ENCODE measurements at places on chromosomes 4 and X.
A peak's percentile ranks its signal among the peaks of the same experiment; 100 is the strongest.

DNA sequence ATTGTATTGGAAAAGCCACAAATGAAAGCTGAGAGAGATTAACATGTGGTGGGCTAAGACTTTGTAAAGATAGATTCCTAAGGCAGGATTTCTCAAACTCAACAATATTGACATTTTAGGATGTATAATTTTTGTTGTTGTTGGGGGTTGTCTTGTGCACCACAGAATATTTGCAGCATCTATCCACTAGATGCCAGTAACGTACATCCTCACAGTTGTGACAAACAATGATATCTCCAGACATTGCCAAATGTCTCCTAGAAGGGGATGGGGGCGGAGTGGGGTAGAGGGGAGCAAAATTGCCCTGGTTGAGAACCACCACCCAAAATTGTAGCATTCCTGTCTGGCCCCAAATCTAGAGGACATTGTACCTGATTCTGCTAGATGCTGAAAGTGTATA lies 14.7 kb upstream of the CBR4 start:
- H3K36me3 ChIP-seq: no peaks in the 10 kb centered on the region
- no peak overlapping the region for H3K4me3 ChIP-seq
- no peaks in the 10 kb centered on the region for H3K27me3 ChIP-seq

DNA sequence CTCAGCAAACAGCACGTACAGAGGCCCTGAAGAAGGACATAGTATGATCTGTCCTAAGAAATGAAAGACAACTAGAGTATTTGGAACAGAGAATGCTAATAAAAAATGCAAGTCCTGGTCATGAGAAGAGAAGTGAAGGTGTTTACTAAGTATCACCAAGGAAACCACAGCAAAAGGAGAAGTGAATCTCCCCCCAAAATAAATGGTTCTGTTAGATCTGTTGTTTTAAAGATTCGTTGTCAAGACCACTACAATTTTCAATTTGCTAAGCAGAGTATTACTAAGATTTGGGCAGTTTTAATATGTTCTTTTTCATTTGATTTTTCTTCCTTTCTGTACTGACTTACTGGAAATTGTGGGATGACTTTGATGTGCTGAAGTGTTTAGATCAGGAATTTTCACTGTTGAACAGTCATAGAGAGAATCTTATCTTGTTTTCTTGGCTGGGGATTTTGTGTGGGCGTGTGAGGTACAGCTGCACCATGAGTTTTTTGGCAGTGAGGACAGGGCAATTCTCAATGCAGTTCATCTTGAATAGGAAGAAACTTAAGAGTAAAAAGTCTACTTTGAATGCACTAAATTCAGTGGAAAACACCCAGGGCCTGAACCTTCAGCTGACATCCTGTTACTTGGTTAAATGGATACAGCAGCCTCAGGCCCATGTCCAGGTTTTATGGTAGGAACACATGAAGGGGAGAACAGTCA lies 132.2 kb downstream of the STIM2 start:
- peak; percentile 94 for DNase-seq
- H3K36me3 ChIP-seq: no peaks in the 10 kb centered on the region
- H3K27ac ChIP-seq: peak overlapping the region; percentile 56
- no peaks in the 10 kb centered on the region for H3K27me3 ChIP-seq
- peaks cover 14% of the 10 kb centered on the region for H3K4me1 ChIP-seq
- no peak overlapping the region for H3K4me3 ChIP-seq

DNA sequence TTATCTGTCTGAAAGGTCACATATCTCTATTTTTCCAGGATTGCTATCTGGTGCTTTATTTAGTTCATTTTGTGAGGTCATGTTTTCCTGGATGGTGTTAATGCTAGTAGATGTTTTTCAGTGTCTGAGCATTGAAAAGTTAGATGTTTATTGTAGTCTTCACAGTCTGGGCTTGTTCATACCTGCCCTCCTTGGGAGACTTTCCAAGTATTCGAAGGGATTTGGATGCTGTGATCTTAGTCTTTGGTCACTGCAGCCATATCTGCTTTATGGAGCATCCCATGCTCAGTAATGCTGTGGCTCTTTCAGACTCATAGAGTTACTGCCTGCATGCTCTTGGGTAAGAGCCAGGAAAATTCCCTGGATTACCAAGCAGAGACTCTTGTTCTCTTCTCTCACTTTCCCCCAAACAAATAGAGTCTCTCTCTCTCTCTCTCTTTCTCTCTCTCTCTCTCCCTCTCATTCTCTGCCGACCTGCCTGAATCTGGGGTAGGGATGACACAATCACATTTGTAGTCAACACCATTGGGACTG lies 130.0 kb downstream of the AR start:
- no peak for DNase-seq
- no peaks in the 10 kb centered on the region for H3K4me1 ChIP-seq
- H3K4me3 ChIP-seq: no peak overlapping the region
- no peaks in the 10 kb centered on the region for H3K27me3 ChIP-seq

DNA sequence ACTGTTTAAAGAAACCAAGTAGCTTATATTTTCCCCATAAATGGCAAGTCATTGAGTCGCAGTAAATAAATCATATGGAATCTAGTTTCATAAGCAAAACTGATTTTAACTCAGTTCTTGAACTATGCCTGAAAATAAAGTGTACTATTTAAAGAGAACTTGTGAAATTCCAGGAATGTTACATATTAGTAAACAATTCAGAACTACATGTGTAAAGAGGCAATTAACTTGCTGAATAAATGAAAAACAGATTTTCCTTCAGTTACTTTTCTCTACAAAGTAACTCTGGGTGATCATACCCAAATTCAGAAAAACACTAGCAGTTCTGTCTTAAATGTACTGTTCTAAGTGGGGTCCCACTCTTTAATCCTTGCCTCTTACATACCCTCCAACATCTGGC lies 236.1 kb upstream of the EDNRA start:
- no peak for DNase-seq
- H3K27ac ChIP-seq: no peak overlapping the region
- no peak overlapping the region for H3K4me3 ChIP-seq
- no peaks in the 10 kb centered on the region for H3K4me1 ChIP-seq
- no peaks in the 10 kb centered on the region for H3K27me3 ChIP-seq

- H3K4me1 ChIP-seq: peaks cover 3% of the 10 kb centered on the region
- H3K4me3 ChIP-seq: no peak overlapping the region
- DNase-seq: no peak
- no peak overlapping the region for H3K27ac ChIP-seq
- no peaks in the 10 kb centered on the region for H3K27me3 ChIP-seq
Measured at GRCh38 chrX:49877397-49878101, 1.7 kb upstream of the USP27X start.

GRCh38 chrX:45845142-45845541 lies 644.5 kb upstream of the DIPK2B start:
- no peaks in the 10 kb centered on the region for H3K27me3 ChIP-seq
- peaks cover 12% of the 10 kb centered on the region for H3K36me3 ChIP-seq
- H3K4me1 ChIP-seq: peaks cover 15% of the 10 kb centered on the region

DNA sequence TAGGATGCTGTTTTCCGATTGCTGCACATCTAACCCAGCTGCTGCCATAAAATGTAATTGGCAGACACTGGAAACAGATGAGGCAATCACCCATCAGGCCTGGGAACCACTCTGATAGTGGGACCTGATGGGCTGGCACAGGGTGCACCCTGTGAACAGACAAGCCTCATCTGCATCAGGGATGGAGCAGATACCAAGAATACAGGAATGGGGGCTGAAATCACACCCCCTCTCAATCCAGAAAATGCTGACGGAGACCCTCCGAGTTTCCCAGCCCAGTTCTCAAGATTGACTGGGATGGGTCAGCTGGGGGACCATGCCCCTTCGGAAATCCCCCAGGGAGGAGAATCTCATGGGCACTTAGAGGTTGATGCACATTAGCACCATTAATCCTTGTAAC lies 28.8 kb upstream of the PPP2R2C start:
- no peaks in the 10 kb centered on the region for H3K4me1 ChIP-seq
- no peaks in the 10 kb centered on the region for H3K27me3 ChIP-seq
- H3K27ac ChIP-seq: no peak overlapping the region
- no peak overlapping the region for H3K4me3 ChIP-seq

- no peak overlapping the region for H3K4me3 ChIP-seq
- no peak overlapping the region for H3K27ac ChIP-seq
- peaks cover 13% of the 10 kb centered on the region for H3K4me1 ChIP-seq
- DNase-seq: peak; percentile 50
Measured at GRCh38 chrX:68930542-68931317, 101.9 kb downstream of the EFNB1 start.

DNA sequence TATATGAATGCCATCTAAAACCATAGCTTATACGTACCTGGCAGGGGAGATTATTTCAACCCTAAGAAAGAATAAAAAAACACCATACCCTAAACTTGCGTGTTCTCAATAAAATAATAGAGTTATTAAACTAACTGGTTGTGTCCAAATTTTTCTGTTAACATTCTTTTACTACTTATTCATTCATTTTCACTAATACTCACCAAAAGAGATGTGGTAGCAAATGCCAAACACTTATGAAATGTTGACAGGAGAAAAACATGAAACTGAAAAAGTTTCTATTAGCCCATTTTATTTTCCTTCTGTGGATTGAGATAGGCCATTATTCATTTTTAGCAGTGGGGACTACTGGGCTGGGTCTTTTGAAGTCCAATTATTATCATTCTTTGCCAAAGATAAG lies 102.0 kb downstream of the TSPAN5 start:
- H3K36me3 ChIP-seq: peaks cover 2% of the 10 kb centered on the region
- H3K27me3 ChIP-seq: no peaks in the 10 kb centered on the region

- peaks cover 10% of the 10 kb centered on the region for H3K4me1 ChIP-seq
- H3K4me3 ChIP-seq: no peak overlapping the region
Measured at GRCh38 chr4:83112678-83113428, 1.7 kb downstream of the PLAC8 start.

GRCh38 chr4:140427919-140428471 lies 547 bp upstream of the CLGN start:
- H3K27me3 ChIP-seq: no peaks in the 10 kb centered on the region
- DNase-seq: no peak
- no peaks in the 10 kb centered on the region for H3K36me3 ChIP-seq
- H3K4me1 ChIP-seq: peaks cover 6% of the 10 kb centered on the region
- H3K27ac ChIP-seq: no peak overlapping the region

GRCh38 chrX:750812-751211 lies 120.2 kb downstream of the SHOX start:
- no peaks in the 10 kb centered on the region for H3K27me3 ChIP-seq
- no peak overlapping the region for H3K4me3 ChIP-seq
- no peaks in the 10 kb centered on the region for H3K4me1 ChIP-seq
- H3K27ac ChIP-seq: no peak overlapping the region
- no peak for DNase-seq

- H3K4me3 ChIP-seq: no peak overlapping the region
- H3K27ac ChIP-seq: no peak overlapping the region
- DNase-seq: no peak
- H3K27me3 ChIP-seq: no peaks in the 10 kb centered on the region
Measured at GRCh38 chr4:26877406-26877805, 16.8 kb downstream of the STIM2 start.

- no peak overlapping the region for H3K27ac ChIP-seq
- no peaks in the 10 kb centered on the region for H3K36me3 ChIP-seq
- DNase-seq: no peak
- no peak overlapping the region for H3K4me3 ChIP-seq
- H3K27me3 ChIP-seq: no peaks in the 10 kb centered on the region
Measured at GRCh38 chrX:147550217-147550616, 361.5 kb upstream of the FMR1 start.

GRCh38 chr4:2241003-2241402 lies 918 bp downstream of the HAUS3 start:
- peaks cover 19% of the 10 kb centered on the region for H3K4me1 ChIP-seq
- peaks cover 3% of the 10 kb centered on the region for H3K36me3 ChIP-seq
- peak overlapping the region; percentile 56 for H3K27ac ChIP-seq
- DNase-seq: no peak
- no peaks in the 10 kb centered on the region for H3K27me3 ChIP-seq

GRCh38 chrX:101682723-101683122 lies 23.1 kb upstream of the ARMCX2 start:
- H3K27me3 ChIP-seq: no peaks in the 10 kb centered on the region
- peaks cover 13% of the 10 kb centered on the region for H3K4me1 ChIP-seq
- peak overlapping the region; percentile 50 for H3K27ac ChIP-seq
- H3K4me3 ChIP-seq: no peak overlapping the region

DNA sequence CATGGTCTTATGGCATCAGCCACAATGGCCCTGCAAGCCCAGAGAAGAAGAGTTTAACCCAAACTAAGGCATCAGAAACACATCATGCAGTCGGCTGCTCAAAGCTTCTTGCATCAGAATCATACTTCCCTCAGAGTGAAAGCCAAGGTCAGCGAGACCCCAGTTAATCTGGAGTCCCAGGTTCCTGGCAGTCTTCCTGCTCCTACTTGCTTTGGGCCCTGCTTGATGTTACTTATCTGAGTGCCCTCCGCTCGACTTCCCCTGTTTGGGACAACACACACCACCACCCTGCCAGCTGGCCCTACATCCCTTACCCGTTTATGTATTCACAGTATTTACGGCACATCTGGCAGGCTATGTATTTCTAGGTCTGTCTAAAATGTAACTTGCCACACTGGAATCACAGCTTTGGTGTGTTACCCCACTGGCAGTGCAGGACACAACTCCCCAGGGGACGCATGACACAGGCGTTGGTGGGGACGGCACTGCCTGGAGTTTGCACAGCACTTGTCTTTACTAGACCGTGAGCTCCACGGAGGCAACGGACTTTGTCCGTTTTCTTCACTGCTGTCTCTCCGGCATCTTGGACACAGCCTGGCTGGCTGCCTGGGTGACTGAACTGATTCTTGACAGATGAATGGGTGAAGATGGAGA lies 22.8 kb downstream of the CRMP1 start:
- no peak overlapping the region for H3K4me3 ChIP-seq
- no peak for DNase-seq
- no peak overlapping the region for H3K27ac ChIP-seq
- H3K4me1 ChIP-seq: peaks cover 13% of the 10 kb centered on the region

DNA sequence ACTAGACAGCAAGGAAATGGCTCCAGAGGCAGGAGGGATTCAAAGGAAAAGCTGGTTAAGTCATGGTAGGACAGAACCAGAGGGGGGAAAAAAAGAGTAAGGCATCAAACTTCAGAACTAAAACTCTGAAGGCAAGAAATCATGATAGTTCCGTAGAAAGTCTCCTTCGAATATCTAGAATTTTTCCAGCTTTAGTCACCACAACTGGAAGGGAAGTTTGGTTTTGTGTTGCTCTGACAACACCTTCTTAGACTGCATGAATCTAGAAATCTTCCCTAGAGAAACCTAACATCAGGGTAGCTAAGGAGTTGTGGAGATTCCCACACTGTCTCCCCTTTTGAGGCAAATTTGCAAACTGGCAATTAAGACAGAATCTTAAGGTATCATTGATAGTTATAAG lies 33.7 kb downstream of the AMMECR1 start:
- peak overlapping the region; percentile 96 for H3K27ac ChIP-seq
- H3K36me3 ChIP-seq: no peaks in the 10 kb centered on the region
- H3K4me3 ChIP-seq: no peak overlapping the region
- H3K27me3 ChIP-seq: no peaks in the 10 kb centered on the region
- peaks cover 16% of the 10 kb centered on the region for H3K4me1 ChIP-seq
- DNase-seq: peak; percentile 85

DNA sequence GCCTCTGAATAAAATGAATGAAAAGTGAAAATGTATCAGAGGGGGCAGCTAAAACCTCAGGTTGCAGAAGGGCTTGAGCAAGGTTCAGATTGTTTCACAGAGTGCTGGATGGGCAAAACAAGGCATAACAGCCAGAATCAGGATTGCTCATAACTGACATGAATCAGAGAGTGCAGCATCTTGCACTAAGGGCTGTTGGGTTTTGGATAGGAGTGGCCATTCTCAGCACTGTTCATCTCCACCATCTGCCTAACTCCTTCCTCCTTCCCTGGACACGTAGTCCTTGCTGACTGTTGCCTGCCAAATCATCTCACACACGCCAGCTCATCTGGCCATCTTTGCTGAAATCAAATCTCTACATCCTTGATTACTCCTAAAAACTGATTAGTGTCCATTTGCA lies 75.3 kb upstream of the C1QTNF7 start:
- H3K4me1 ChIP-seq: no peaks in the 10 kb centered on the region
- no peaks in the 10 kb centered on the region for H3K36me3 ChIP-seq
- no peak overlapping the region for H3K4me3 ChIP-seq

- no peak for DNase-seq
- no peak overlapping the region for H3K4me3 ChIP-seq
- no peaks in the 10 kb centered on the region for H3K4me1 ChIP-seq
- H3K36me3 ChIP-seq: no peaks in the 10 kb centered on the region
- no peaks in the 10 kb centered on the region for H3K27me3 ChIP-seq
Measured at GRCh38 chrX:13829983-13830382, 13.1 kb upstream of the GPM6B start.
